NCI-H2227 treated with DMSO at 0.1 percent for 48 hours (cell line): ENCODE measurements at places on chromosomes 4 and X.

DNA sequence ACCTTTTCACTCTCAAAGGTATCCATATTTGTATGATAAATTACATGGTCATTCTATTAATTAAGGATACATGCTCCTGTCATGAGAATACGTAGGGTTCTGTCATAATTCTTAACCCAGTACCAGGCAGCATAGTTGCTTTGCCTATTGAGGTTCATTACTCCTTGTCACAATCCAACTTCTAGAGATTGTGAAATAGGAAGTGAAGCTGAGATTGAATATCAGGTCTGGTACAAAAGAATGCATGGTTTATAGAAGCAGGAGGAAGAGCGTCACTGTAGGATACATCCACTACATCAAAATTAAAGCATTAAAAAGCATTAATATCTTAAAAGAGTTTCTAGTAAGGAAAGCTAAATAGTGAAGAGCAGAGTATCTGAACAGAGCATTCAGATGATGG lies 647.0 kb downstream of the IQCM start:
- DNase-seq, result no peak

DNA sequence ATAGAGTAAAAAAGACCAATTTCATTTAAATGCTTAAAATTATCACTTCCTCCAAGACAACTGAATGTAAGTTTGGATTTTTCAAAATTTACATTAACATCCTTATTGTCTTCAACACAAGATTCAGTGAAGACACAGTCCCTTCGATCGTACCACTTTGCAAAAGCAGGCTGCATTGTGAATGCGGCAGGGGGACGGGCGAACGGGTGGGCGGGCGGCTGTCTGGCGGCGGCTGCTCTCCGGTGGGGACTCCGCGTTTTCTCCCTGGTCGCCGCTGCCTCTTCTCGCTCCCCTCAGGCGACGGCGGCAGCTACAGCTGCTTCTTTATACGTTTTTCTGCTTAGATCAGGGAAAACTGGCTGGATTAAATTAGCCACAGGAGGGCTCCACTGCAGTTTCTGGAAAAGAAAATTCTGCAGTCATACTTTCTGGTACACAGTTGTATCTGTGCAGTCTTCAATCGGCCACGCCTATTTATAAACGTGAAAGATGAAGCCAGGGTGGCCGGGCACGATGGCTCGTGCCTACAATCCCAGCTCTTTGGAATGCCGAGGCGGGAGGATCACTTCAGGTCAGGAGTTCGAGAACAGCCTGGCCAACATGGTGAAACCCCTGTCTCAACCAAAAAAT lies 33.9 kb upstream of the HPF1 start:
- peak; percentile 84 for DNase-seq

DNA sequence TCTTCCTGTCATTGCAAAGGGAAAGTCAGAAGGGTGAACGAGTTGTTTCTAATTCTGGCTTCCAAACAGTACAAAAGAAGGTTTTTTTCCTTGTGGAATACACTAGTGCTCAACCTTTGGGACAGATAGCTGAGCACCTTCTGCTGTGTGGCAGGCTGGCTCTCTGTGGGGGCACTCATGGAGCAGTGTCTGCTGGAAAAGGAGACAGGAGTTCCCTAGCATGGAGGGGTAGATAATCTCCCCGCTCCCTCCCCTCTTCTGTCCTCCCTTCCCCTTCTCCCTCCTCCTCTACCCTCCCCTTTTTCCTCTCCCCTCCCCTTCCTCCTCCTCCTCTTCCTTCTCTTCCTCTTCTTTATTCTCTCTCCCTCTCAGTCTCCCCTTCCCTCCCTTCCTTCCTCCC lies 62.4 kb upstream of the MTM1 start:
- no peak for DNase-seq

DNA sequence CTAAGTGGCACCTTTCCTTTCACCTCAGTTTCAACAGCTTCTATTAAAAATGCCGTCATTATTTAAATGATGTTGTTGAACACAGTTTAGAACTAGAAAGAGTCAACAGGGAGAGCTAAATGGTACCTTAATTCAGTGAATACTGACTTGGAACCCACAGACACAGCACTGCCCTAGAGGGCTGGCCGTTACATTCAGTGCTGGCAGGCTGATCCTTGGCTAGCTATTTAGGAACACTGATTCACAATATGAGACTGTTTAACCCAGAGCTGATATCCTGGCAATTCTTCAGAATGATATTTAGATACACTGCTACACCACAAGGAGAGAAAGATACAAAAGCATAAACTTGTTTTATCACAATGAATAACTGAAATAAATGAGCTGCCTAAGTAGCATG lies 12.7 kb upstream of the NAAA start:
- DNase-seq, result no peak

- DNase-seq, result no peak
These were observed 31.4 kb downstream of the FREM3 start for GRCh38 chr4:143668930-143669552.

- DNase-seq, result no peak
These were observed 156.9 kb upstream of the TTC29 start for GRCh38 chr4:147102596-147102995.

DNA sequence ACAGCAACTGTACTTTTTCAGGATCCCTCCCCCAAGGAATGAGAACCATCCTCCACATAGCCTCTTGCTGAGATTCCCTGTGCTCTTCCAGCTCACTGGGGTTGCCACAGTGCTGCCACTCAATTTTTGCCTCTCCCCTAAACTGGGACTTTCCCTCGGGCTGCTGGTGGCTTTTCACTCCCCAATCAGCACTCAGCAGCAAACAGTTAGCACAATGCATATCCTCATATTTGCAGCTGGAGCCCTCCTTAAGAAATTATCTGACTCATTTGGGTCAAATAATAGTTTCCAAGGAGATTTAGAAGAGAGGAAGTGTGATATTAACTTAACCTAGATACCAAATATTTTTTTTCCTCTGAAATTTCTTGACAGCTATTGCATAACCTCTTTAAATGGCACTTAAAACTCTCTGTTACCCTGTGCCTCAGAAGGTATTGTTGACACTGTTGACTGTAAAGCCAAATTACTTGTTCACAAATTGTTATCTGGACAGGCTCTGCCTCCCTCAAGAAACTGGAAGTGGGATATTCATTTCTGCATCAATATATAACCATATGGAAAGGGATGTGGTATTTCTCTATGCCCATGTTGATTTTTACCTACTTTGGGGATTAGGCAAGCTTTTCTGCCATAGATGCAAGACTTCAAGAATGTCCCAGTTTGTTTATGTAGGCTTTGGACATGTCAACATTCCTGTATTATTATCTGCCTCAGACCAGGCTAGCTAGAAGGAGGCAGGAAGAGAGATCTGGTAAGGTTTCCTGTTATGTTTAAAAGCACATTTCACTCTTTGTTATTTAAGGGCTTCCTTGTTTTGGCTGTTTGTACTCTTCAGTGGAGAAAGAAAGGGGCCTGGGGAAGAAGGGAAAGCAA lies 58.0 kb downstream of the SEPTIN11 start:
- no peak for DNase-seq

- peak; percentile 96 for DNase-seq
These were observed at the start of gene OSTC for GRCh38 chr4:108650212-108651013. Gene OSTC (plus strand): TSS chr4:108650599. CDS start chr4:108650656, 57 bp downstream.

- DNase-seq, result no peak
These were observed 109.9 kb upstream of the BCOR start for GRCh38 chrX:40207626-40208025.

- no peak for DNase-seq
These were observed 74.4 kb downstream of the MSN start for GRCh38 chrX:65741823-65742222.

DNA sequence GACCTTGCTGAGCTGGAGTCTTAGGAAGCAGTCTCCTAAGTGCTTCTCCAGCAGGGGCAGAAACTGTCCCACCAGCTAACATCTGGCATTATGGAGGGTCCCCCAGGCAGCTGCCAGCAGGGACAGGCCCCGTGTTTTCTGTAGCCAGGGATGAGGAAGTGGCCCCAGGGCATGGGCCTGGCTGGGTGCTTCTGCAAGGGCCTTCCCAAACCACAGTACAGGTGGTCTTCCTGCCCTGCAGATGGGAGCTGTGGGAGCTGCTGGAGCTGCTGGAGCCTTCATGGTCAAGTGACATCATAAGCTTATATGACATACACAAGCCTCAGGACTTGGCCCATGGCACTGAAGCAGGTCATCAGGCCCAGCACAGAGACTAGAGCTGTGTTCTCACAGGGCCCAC lies 5.0 kb upstream of the MSANTD1 start:
- DNase-seq, result no peak

GRCh38 chr4:102612210-102612609 lies 111.1 kb downstream of the NFKB1 start:
- no peak for DNase-seq

- no peak for DNase-seq
These were observed 71.6 kb downstream of the ADAM29 start for GRCh38 chr4:174989791-174990190.

DNA sequence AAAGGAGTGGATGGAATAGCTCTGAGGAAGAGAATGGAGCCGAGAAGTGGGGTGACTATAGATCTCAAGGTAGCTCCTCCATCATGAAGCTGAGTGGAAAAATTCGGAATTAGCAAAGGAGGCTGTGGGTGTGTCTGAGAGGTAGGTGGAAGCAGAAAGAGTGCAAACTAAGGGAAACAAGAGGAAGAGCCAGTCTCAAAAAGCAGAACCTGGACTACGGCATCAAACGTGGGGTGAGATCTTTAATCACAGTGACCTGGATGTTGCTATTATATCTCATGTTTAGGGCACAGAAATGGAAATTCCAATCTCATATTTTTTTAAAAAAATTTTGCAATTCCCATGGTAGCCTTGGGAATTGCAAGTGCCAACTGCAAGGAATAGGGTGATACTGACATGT lies 162.5 kb upstream of the RASGEF1B start:
- no peak for DNase-seq

DNA sequence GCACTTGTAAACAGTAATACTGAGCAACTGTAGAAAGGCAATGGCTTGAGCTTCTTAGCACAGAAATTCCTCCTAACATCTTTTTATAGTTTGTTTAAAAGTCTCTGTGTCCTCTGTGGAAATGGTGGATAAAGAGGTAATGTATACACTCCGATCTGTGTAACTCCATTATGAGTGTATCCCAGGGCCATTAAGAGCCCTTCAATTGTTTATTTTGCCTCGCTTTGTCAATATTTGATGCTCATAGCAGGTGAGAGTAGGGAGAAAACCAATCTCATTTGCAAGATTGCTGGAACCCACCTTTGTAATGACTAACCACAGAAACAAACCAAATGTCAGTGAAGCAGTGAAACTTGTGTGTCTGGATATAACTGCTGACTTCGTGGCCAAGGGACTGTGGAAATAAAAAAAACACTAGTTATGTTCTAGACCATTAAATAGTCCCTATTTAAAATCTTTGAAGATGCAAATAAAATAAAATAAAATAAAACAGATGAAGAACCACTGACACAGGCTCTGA lies 598.2 kb upstream of the BOD1L1 start:
- DNase-seq, result no peak

- DNase-seq, result no peak
These were observed 1296.1 kb upstream of the PCDH7 start for GRCh38 chr4:29423836-29424721.

- no peak for DNase-seq
These were observed 1.0 kb upstream of the TRIM75 start for GRCh38 chr4:165052627-165053026.

DNA sequence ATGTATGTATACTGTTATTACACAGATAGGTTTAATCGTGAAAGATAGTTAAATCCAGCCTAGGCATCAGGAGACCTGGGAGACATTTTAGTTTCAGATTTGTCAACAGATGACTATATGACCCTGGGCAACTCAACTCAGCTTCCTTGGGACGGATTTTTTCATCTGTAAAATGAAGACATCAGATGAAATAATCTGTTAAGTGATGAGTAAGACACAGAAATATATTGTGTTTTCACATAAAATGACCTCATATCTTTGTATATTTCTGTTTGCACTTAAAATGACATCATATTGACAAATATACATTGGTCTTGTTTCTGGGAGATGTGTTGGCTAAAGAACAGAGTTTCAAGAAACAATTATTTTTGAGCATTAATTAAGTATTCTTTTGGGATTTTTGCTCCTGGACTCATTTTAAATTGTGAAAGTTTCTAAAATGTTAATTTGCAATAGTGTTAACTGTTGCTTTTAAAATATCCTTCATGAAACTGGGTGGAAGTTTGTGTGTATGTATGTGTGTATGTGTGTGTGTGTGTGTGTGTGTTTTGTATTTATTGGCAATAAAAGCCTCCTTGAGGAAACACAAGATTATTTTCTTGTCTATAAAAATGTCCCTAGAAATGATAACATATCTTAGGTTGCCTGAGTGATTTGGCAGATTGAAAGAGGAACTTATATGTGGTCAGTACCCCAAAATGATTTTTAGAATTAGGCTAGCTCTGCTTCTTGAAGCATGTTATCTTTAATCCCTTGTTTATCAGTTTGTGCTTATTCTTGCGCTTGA lies 29.1 kb upstream of the MMAA start:
- DNase-seq, result no peak

- DNase-seq, result no peak
These were observed 11.8 kb upstream of the CLDN24 start for GRCh38 chr4:183333983-183334382.

DNA sequence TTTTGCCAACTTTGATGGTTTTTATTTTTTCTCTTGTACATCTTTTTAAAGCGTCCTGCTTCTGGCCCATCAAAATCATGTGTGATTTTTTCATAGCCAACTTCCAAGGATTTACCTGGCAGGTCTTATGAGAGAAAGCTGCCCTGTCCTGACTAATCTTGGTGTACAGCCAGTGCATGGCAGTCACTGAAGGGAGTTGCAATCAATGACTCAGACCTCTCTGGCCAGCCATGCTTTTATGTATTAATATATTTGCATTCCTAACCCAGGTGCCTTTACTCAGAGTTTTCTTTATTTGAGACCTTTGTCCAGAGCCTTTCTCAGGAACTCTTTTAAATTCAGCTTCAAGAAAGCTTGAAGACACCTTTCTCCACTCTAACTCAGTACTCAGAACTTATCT lies 691.5 kb upstream of the HTR2C start:
- no peak for DNase-seq

GRCh38 chrX:70254063-70254400 lies 6.0 kb downstream of the P2RY4 start:
- DNase-seq, result no peak

- DNase-seq, result no peak
These were observed 77.2 kb upstream of the IL1RAPL2 start for GRCh38 chrX:104488811-104489210.

- DNase-seq, result no peak
These were observed 947.7 kb upstream of the SLIT2 start for GRCh38 chr4:19304028-19304427.

DNA sequence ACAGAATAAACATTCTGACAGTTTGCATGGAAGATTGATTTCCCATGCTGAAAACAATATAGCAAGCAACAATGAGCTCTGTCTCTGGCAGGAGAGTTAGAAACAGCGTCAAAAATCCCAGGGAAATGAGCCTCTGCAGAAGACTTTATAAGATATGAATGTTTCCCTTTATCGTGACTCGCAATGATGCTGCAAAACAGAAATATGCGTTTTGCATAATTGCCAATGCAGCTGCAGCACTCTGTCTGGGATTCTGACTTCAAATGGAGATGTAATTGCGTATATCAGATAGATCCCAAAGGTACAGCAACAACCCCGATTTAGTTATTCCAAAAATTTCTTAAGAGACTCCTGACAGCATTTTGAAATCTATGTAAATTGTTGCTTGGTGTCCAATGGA lies 702.4 kb upstream of the EPHA5 start:
- no peak for DNase-seq

- no peak for DNase-seq
These were observed 104.6 kb upstream of the ETNPPL start for GRCh38 chr4:108867476-108867875.
